Naive B cell (primary cell): ENCODE measurements at places on chromosomes 11 and 22. TPM values are rescaled to one million over a fixed set of nuclear protein-coding genes. Genes with fewer than 3 reads are reported as not detected.
A peak's percentile ranks its signal among the peaks of the same experiment; 100 is the strongest.

The CCDC116 gene
- polyA plus RNA-seq: not detected

The IGF2 gene
- polyA plus RNA-seq: not detected

The GGA1 gene
- polyA plus RNA-seq: 23.8 TPM

The OR8K3 gene
- not detected for polyA plus RNA-seq

The OR51B2 gene
- polyA plus RNA-seq: not detected

The PPP6R2 gene
- 11.9 TPM for polyA plus RNA-seq

The DEUP1 gene
- polyA plus RNA-seq: not detected

The F2 gene
- not detected for polyA plus RNA-seq

The OR2D2 gene
- not detected for polyA plus RNA-seq

The KCNJ11 gene
- not detected for polyA plus RNA-seq

The LRP5 gene
- polyA plus RNA-seq: 0.63 TPM

DNA sequence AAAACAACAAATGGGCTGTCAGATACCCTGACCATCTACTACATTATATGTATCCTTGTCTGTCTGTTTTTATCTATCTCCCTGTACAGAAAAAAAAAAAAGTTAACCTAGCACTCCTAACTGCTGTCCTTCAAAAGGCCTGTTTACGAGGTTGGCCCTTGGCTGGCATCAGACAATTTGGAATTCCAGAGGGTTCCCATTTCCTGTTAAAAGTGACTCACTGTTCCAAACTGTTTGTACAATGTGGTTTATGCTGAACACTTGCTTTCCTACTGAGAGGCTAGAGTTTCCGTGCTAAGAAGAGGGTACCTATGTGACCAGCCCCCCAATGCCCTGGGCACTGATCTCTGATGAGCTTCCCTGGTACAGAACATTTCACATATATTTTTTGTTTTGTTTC lies 65.9 kb upstream of the HMGXB4 start:
- no peak overlapping the region for H3K4me3 ChIP-seq
- peaks cover 15% of the 10 kb centered on the region for H3K27me3 ChIP-seq
- no peaks in the 10 kb centered on the region for H3K4me1 ChIP-seq

DNA sequence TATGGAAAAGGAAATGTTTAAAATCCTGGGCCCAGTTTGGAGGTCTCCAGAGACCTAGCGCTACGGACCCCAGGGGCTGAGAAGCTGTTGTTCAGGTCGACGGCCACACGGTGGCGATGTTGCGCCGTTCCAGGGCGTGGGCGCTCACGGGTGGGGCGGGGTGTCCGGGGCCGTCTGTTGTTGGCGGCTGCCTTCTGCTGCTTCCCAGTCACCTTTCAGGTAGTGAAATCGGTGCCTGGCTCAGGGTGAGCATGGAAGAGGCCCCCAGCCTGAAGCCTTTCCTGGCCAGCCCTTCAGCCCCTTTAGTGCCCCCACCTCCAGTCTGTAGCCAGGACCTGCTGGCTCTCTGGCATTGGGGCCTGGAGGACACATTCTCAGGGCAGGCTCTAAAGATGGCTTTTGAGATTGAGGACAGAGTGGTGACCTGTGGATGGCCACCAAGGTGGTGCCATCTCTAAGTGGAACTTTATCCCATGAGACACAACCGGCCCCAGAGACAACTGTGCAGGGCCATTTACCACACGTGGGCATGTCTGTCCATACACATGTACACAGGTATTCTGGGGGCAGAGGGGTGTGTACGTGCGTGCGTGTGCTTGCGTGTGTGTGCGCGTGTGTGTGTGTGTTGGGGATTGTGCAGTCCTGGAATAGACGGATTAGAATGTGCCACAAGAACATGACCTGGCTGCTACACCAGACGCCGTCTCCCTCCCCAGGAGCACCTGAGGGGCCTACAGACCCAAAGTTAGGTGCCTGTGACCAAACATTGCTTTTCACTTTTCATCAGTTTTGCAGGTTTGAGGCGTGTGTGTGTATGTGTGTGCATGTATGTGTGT lies 53.8 kb downstream of the ST14 start:
- DNase-seq: peak; percentile 69

GRCh38 chr11:16047073-16047472 lies 309.3 kb downstream of the SOX6 start:
- H3K27me3 ChIP-seq: no peaks in the 10 kb centered on the region
- no peaks in the 10 kb centered on the region for H3K36me3 ChIP-seq
- no peak overlapping the region for H3K4me3 ChIP-seq
- H3K4me1 ChIP-seq: no peaks in the 10 kb centered on the region

DNA sequence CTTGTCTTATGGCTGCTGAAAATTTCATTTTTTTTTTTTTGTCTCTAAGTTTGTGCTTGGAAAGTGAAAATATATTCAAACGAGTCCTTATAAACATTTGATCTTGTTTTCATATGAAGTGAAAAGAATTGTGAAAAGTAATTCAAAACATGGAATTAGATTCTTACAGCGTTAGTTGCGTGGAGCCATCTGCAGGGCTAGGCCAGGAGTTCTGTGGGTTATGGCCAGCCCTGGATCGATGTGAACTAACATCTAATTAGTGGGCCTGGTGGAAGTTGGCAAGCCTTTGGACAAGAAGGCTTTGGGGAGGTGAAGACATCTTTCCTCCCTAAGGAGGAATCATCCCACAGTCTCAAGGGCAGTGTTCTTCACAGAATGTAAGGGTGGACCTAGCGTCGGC lies 37.2 kb downstream of the PARVA start:
- H3K4me1 ChIP-seq: no peaks in the 10 kb centered on the region
- H3K27ac ChIP-seq: no peak overlapping the region
- no peak overlapping the region for H3K4me3 ChIP-seq

DNA sequence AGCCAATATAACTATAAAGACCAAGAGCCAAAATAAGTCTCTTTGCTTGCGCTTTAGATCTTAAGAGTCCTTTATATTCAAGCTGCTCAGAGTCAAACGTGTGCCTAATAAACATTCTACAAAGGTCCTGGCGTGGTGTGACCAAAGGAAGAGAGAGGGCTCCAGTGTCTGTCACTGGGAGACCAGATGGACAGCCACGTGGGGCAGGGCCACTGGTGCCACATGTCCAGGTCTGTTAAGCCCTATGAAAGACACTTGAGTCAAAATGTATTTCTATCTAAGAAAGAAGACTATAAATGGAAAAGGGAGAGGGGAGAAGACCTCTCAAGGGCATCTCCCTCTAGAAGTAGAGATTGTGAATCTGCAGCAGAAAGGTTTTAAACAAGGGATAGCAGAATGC lies 32.2 kb upstream of the EHF start:
- peak overlapping the region; percentile 34 for H3K27ac ChIP-seq
- DNase-seq: no peak
- H3K4me3 ChIP-seq: no peak overlapping the region

DNA sequence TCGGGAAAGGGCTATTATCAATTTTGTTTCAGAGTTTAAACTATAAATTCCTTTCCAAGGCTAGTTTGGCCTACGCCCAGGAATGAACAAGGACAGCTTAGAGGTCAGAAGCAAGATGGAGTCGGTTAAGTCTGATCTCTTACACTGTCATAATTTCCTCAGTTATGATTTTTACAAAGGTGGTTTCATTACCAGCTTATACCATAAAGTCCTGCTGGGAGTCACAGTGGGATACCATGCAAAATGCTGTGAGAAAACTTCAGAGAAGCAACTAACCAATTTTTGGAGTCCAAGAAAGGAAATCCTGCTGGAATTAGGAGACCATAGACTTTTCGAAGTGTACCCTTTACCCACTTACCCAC lies 17.4 kb upstream of the ZC3H12C start:
- H3K4me3 ChIP-seq: no peak overlapping the region
- H3K27me3 ChIP-seq: peaks cover 62% of the 10 kb centered on the region
- DNase-seq: no peak
- H3K27ac ChIP-seq: no peak overlapping the region

DNA sequence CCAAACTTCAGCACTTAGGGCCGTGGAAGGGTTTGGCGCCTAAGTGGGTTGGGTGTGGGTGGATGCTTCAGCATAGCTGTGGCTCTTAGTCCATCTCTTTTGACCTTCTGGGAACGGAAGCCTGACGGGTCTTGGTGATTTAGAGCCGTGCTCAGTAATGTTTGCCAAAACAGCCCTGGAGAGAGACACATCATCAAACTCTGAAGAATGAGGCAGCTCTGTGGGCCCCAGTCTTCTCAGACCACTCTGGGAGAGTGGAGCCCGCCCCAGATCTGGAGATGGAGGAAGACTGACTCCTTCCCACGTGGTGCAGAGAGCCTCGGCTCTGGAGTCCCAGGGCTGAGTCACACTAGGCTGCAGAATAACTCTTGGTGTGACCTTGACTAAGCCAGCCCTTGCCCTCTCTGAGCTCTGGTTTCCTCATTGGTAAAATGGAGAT lies 168.9 kb downstream of the C11orf91 start:
- H3K4me1 ChIP-seq: no peaks in the 10 kb centered on the region
- H3K36me3 ChIP-seq: peaks cover 11% of the 10 kb centered on the region
- peaks cover 16% of the 10 kb centered on the region for H3K27me3 ChIP-seq
- DNase-seq: no peak

DNA sequence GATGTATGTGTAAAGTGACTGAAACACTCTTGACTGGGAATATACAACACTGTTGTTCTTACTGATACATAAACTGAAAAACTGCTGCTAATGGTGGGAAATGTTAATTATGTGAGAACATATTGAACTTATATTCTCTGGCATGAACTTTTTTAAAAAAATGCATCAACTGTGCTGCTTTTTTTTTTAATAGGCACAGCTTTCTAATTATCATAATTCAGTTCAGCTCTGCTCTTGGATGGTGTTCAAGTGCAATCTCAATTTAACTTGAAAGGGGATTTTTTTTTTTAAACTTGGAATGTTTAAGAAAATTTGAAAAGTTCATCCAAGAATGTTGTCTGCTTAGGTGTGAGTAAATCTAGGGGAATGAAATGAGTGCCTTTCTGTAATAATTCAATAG lies 5.2 kb downstream of the TEAD1 start:
- no peak overlapping the region for H3K4me3 ChIP-seq
- no peaks in the 10 kb centered on the region for H3K4me1 ChIP-seq
- no peak for DNase-seq
- H3K36me3 ChIP-seq: peaks cover 4% of the 10 kb centered on the region
- H3K27ac ChIP-seq: no peak overlapping the region

DNA sequence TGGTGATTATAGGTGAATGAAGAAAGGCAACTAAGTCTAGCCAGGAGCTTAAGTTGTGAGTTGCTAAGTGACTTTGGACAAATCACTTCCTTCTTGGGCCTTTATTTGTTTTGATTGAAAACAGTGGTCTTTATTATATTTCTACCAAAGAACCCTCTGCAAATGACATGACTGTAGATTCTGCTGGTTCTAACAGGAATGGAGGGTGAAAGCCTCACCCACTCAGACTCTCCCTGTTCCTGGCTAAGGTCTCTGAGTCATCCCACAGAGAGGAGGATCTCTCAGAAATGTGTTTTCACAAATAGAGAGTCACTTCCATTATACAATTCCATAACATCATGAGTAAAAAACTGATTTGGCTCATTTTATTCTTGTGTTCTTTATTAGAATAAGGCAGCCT lies 583.9 kb upstream of the LRRC4C start:
- H3K4me3 ChIP-seq: no peak overlapping the region
- no peaks in the 10 kb centered on the region for H3K4me1 ChIP-seq
- H3K36me3 ChIP-seq: no peaks in the 10 kb centered on the region
- no peak for DNase-seq
- no peaks in the 10 kb centered on the region for H3K27me3 ChIP-seq
- no peak overlapping the region for H3K27ac ChIP-seq

DNA sequence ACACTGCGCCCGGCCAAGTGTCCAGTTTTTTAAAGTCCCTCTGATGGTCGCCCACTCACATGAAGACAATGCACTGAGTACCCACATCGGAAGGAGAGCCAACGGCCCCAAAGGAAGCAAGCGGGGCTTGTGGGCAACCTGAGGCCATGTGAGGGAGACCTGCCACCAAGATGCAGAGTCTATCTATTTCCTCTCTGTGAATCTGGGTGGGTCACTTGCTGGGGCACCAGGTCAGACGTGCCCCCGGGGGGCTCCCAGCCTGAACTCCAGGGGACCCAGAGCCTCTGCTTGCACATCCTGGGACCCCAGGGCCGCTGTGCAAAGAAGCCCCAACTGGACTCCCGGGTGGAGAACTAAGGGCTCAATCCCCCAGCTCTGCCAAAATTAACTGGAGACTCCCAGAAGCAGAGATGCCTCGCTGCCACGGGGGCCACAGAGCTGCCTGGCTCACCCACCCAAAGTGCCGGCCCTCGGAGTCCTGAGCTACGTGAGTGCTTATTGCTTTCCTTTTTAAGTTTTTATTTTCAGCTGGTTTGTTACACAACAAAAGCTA lies 106.4 kb downstream of the BRD1 start:
- peaks cover 7% of the 10 kb centered on the region for H3K4me1 ChIP-seq
- no peak for DNase-seq
- no peak overlapping the region for H3K27ac ChIP-seq
- H3K36me3 ChIP-seq: no peaks in the 10 kb centered on the region
- H3K4me3 ChIP-seq: no peak overlapping the region
- peaks cover 39% of the 10 kb centered on the region for H3K27me3 ChIP-seq

- no peaks in the 10 kb centered on the region for H3K4me1 ChIP-seq
- no peak overlapping the region for H3K4me3 ChIP-seq
- DNase-seq: no peak
- peaks cover 62% of the 10 kb centered on the region for H3K27me3 ChIP-seq
- no peaks in the 10 kb centered on the region for H3K36me3 ChIP-seq
Measured at GRCh38 chr22:44581096-44581435, 83.0 kb upstream of the RTL6 start.

DNA sequence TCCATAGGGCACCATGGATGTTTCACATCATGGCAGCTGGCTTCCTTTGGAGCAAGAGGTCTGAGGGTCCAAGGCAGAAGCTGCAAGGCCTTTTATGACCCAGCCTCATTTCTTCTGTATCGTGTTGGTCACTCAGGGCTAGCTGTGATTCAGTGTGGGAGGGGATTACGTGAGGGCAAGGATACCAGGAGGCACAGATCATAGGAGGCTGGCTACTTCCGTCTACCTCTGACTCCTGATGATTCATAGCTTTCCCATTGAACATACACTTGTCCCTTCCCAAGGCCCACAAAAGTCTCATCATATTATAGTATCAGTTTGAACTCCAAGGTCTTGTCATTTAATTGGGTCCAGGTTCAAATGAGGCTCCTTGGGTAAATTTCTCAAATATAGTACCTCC lies 135.3 kb upstream of the ZBED5 start:
- H3K4me1 ChIP-seq: peaks cover 15% of the 10 kb centered on the region
- H3K27me3 ChIP-seq: peaks cover 12% of the 10 kb centered on the region
- no peak overlapping the region for H3K4me3 ChIP-seq
- DNase-seq: no peak

DNA sequence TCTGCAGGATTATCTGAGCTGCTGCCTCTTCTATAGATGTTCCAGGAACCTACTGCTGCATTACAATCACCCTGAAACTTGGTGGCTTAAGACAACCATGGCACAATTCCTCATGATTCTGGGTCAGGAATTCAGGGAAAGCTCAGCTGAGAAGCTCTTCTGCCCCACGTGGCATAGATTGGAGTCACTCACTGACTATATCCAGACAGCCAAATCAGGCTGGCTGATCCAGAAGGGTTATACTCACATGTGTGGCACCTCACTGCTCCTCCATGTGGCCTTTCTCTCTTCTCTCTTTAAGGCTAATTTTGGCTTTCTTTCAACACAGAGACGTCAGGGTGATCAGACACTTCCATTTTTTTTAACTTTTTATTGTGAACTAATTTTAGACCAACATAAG lies 125.5 kb downstream of the BBOX1 start:
- no peak overlapping the region for H3K27ac ChIP-seq
- no peaks in the 10 kb centered on the region for H3K4me1 ChIP-seq
- DNase-seq: no peak
- no peak overlapping the region for H3K4me3 ChIP-seq
- H3K36me3 ChIP-seq: no peaks in the 10 kb centered on the region
- H3K27me3 ChIP-seq: no peaks in the 10 kb centered on the region

GRCh38 chr11:61773356-61773755 lies 19.0 kb downstream of the TMEM258 start:
- H3K27me3 ChIP-seq: peaks cover 14% of the 10 kb centered on the region
- DNase-seq: no peak
- no peaks in the 10 kb centered on the region for H3K36me3 ChIP-seq
- peaks cover 11% of the 10 kb centered on the region for H3K4me1 ChIP-seq
